Activated naive CD8-positive, alpha-beta T cell treated with anti-CD3 and anti-CD28 coated beads for 36 hours (primary cell): ENCODE measurements at places on chromosomes 12 and 14.

DNA sequence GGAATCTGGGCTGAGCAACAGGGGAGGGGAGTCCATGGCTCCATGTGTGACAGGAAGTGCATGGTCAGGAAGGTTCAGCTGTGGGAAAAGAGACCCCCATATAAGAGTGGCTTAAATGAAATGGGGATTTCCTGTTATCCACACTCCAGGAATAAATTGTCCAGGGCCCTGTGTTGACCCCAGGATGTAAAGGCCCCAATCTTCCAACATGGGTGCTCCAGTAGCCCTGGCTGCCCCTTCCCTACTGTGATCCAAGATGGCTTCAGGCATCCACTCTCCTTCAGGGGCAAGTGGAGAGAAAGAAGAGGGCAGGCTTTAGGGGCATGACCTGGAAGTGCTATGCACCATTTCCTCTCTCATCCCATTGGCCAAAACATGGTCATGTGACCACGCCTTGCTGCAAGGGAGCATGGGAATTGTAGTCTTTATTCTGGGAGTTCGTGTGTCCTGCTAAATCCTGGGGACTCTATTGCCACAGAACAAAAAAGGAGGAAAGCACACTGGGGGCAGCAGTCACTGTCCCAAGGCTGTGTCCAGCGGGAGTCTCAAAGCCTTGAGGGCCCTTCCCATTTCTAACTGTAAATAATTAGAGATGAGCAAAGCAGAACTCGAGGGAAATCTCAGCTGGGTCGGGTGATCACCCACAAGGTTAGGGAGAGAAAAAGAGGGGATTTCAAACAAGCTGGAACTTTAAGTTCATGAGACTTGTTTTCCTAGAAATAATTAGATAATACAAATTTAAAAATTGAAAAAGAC is 289.2 kb downstream of the ADGRD1 start:
- DNase-seq = peak; percentile 33

- DNase-seq = no peak
Observed at GRCh38 chr14:65821224-65821753, 408.8 kb downstream of the FUT8 start.

DNA sequence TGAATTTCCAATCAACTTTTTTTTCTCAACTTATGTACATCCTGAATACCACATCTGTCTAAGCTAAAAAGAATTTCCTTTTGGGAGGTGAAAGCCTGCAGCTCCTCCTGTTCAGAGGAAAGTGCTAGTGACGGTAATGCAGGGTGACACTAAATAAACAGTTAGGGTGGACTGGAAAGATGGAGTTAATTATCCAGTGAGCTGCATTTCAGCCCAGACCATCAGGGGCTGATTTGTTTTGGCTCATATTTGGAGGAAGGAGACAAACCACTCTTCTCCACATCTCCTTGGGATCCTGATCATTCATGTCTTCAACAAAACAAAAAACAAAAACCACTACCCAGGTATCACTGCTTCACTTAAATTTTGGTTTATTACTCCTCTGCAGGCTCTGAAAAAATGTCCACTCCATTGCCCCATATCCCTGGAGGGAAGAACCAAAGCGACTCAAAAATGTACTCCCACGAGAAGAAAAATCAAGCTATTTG is 5.1 kb upstream of the SIX1 start:
- DNase-seq = no peak

GRCh38 chr14:22434901-22435550 is 154.0 kb downstream of the DAD1 start:
- no peak for DNase-seq

DNA sequence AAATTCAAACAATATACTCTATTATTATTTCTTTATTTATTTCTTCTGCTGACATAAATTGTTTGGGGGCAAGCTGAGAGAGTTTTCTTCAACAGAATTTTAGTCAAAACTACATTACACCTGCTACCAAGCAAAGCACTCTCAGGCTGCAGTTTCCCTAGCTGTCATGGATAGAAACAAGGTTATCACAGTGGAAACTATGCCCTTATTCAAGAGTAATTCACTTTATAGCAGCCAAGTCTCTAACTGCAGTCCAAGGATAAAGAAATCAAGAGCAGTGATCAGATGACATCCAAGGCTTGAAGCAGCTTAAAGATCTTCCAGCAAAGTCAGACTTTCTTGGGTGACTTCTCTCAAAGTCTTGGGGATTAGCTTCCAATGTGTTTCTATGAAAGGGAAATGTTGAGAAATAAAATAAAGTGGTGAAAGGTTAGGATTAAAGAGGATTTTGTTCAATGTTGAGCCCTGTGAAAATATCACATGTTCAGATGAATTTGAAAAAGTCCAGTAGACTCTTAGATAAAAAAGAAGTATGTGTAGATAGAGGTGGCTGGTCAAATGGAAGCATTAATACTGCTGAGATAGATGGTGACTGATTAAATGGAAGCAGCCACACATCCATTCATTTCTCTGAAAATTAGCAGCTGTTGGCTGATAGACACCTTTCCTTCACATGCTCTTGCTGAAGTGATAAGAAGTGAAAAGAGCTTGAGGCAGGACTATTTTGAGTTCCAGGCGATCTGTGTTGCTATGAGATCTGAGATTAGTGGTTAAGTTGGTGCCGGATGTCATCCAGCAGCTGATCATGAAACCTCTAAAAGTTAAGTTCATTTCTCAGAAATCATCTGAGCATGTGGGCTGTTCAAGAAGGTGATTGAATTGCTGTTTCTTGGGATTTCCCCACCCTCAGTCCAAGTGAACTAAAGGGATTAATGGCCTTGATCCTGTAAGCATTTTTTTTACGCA is 257.8 kb upstream of the BTG1 start:
- DNase-seq = peak; percentile 59

DNA sequence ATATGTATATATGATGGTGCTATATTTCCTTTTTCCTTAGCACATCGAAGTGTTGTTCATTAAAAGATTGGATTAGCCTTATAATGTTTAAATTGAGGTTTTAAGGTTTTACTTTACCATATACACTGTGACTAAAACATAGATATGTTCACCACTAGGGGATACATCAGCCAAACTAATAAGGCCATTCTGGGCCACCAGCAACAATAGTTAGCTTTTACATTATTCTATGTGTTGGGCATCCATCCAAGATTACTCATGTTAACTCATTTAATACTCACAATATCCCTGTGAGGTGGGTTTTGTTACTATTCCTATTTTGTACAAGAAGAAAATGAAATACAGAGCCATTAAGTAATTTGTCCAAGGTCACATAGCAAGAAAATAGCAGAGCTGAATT is 202.6 kb upstream of the AVPR1A start:
- no peak for DNase-seq

GRCh38 chr12:26576266-26576665 is 256.7 kb downstream of the ITPR2 start:
- DNase-seq = no peak

DNA sequence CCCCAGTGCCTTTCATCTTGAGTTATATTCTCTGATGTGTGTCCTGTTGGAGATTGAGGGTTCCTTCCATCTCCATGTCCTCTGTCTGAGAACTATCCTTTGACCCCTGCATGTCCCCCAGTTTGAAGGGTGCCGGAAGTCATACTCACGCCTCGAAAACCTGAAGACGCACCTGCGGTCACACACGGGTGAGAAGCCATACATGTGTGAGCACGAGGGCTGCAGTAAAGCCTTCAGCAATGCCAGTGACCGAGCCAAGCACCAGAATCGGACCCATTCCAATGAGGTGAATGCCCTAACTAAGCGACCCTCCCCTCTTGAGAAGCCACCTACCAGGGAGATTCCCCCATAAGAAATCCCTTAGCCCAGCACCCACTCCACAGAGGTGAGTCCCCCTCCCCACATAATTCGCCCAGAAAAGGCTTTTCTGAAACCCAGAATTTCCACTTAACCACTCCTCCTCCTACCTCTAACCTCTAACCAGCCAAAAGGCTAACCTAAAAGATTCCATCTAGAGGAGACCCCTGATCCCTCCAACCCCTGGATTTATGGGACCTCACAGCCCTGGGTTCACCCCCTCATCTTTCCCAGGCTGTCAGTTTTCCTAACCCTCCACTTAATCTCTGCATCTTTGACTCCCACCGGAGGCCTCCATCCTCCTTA is 7.8 kb downstream of the GLI1 start:
- no peak for DNase-seq

DNA sequence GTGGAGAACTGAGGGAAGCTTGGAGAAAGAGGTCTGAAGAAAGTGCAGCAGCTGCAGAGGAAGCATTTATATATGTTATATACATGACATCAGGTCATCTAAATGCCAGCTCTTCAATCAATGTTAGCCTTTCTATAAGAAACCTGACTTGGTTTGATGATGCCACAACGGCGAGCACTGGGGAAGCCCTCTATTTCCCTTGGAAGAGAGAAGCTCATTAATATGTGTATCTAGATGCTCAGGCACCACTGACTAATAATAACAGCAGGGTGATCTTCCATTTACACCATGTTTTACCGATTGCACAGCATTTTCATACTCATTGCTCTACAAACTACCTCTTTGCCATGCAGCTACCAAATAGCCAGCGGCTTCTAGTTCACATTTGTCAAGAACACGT is 811 bp downstream of the ACYP1 start:
- DNase-seq = no peak

DNA sequence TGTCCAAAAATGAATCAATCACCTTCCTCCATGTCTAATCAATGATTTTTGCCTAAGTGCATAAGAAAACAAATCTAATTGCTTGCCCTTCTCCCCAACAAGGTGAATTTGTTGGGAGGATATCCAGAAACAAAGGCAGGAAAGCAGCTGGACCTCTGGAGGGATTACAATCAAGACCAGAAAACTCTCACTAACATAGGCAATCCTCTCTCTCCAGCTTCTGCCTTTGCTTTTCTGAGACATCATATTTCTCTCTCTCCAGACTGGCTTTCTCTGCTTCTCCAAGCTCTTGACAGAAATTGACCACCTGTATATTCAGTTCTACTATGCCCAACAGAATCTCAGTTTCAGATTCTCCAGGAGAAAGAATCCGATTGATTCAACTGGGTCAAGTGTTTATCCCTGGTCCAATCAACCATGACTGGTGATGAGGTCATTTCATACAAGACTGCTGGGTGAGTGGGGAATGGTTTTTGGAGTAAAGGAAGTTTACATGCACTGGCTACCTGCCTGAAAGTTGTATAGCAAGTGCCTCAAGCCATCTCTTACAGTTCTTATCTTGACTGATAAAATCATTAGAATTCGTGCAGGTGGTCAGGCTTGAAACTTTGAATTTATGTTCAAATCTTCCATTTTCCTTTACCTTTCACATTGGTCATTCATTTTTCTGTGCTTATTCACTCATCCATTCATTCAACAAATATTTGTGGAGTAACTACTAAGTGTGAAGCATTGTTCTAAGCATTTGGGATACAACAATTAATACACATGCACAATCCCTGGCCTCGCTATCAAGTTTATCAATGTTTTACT is 22.2 kb upstream of the CFAP54 start:
- no peak for DNase-seq

- no peak for DNase-seq
Observed at GRCh38 chr12:120470150-120470784, 719 bp upstream of the SRSF9 start.
